NCI-H1694 treated with DMSO at 0.1 percent for 48 hours (cell line): ENCODE measurements at places on chromosomes 3 and 15.
A peak's percentile ranks its signal among the peaks of the same experiment; 100 is the strongest.

DNA sequence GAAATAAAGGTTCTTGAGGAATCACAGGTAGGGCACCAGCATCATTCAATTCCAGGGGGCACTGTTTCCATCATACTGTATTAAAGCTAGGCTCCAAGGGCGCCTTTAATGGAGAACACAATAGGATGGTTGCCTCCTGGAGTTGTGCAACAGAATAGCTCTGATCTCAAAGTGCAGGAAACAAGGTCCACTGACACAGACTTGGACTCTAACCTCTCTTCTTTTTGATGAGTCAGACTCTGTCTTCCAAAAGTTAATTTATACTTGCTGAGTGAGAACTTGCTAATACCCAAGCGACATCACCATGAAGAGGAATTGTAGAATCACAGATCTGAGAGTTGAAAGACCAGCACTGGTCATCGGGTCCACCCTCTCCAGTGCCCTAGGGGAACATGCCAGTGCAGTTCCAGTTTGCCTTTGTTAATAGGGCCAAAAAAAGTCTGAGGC, 94.4 kb upstream of the PHLDB2 start:
- DNase-seq: no peak

GRCh38 chr15:98034731-98035130, 74.2 kb downstream of the ARRDC4 start:
- DNase-seq: no peak

DNA sequence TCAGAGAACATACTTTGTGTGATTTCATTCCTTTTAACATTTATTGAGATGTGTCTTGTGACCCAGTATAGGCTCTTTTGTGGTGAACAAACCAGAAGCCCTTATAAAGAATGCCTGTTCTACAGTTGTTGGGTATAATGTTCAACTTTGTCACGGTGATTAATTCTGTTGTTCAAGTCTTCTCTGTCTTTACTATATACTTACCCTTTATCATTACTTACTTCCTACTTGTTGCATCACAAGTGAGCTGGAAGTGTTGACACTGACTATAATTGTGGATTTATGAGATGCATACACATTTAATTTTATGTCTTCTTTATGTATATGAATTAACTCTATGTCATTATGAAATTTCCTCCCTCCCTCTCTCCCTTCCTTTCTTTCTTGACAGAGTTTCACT, 59.7 kb upstream of the TBL1XR1 start:
- no peak for DNase-seq

DNA sequence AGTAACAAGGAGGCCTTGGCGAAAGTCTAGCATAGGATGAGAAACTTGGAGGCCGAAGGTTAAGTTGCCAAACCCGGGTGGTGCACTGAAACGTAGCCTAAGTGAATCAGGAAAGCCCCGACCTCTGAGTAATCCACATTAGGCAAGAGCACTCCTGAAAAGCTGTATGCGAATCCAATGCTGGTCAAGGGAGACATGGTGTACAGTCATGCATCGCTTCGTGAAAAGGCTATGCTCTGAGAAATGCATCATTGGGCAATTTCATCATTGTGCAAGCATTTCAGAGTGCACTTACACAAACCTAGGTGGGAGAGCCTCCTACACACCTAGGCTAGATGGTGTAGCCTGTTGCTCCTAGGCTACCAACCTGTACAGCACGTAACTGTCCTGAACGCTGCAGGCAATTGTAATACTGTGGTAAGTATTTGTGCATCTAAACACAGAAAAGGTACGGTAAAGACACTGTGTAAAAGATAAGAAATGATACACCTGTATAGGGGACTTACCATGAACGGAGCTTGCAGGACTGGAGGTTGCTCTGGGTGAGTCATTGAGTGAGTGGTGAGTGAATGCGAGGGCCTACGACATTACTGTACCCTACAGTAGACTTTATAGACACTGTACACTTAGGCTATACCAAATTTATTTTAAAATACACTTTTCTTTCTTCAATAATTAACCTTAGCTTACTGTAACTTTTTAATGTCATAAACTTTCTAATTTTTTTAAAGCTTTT, 222.5 kb downstream of the SHQ1 start:
- no peak for DNase-seq

GRCh38 chr3:183099838-183100204, 525 bp upstream of the MCCC1 start:
- DNase-seq: no peak

GRCh38 chr3:196501316-196502044, 2.1 kb downstream of the RNF168 start:
- DNase-seq: peak; percentile 15
